ENCODE measurements at places on chromosomes 3 and 15.

DNA sequence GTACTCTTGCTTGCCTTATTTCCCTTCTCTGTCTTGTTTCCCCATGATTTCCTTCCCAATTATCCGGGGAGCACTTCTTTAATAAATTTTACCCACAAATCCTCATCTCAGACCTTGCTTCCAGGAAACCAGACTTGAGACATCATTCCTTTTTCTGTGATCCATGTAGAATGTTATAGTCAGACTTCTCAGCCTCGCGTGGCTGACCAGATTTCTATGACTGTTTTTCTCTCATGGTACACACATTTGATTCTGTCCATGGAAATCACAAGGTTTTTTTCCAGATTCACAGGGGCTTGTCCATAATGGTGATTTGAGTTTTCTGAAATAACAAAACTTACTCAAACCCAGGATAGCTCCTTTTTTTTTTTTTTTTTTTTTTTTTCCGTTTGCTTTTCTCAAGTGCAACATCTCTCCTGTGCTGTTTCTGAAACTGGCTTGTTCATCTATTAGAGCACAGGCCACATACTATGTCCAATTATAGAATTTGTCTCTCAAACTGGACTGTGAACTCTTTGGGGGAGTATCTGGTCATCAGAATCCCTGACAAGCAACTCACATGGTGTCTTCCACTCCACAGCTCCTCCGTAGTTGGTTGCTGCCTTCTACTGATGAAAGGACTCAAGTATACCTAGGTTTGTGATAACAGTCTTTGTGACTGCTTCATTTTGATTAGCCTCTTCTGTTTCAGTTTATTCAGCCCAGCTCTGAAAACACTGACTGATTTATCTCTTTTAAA, 50.8 kb downstream of the RBMS3 start:
- peak; percentile 20 for DNase-seq

GRCh38 chr3:4712109-4712508, 219.0 kb downstream of the ITPR1 start:
- peak; percentile 99 for DNase-seq

DNA sequence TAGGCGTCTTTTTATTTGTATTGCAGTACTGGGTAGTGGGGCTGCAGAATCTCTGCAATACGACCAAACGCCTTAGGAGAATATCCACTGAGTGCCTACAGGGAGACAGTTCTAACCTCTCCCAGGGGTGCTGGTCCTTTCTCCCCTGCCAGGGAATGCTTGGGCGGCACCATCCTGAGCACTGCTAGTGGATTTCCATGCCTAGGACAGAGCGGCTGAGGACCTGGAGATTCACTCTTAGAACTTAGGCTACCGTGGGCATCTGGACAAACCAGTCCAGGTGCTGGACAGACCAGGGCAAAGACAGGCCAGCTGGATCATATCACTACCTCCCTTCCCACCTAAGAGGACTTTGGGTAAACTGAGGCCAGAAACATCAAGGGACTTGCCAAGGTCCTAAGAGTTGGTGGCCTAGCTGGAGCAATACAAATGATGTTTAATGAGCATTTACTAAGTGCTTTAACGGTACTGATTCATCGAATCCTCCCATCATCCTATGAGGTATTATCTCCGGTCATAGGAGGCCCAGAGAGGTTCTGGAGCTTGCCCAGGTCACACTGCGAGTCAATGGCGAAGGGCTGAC, 902 bp downstream of the TMEM44 start:
- no peak for DNase-seq

DNA sequence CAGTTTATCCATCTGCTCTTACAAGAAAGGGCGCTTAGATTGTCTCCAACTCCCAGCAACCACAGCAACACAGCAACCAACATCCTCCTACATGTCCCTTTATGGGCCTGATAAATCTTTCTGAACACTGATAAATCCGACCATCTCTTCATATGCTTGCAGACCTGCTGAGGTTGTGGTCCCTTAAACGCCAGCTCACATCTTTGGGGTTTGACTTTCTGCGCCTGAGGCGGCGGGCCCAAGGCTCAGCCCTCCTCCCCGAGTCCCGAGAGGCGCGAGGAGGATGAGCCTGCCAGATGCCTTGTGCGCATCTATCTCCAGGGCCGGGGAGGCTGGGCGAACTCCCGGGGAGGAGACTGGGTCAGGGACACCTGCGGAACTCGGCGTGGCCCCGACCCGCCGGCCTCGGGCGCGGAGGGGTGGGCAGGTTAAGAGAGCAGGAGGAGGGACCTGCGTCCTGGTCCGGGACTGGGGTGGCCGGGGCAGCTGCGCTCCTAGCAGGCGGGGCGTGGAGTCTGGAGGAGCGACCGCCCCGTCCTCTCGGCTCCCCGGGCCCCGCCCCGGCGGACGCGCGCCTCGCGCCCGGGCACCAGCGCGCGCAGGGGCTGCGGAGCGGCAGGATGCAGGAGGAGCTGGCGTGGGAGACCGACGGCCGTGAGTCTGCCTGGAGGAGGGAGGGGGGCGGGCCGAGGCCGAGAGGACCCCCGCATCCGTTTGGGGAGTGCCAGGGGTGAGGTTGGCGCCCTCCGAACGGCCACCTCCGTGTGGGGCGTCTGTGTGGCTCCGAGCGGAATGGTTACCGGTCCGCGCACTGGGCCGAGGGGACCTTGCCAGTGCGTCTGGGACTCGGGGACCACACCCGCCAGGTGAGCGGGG, at the start of gene ANKDD1A:
ANKDD1A (plus strand) TSS at position 592 of the 876 bp plus-strand sequence; CDS start at position 621, 29 bp downstream.
- peak; percentile 54 for DNase-seq

DNA sequence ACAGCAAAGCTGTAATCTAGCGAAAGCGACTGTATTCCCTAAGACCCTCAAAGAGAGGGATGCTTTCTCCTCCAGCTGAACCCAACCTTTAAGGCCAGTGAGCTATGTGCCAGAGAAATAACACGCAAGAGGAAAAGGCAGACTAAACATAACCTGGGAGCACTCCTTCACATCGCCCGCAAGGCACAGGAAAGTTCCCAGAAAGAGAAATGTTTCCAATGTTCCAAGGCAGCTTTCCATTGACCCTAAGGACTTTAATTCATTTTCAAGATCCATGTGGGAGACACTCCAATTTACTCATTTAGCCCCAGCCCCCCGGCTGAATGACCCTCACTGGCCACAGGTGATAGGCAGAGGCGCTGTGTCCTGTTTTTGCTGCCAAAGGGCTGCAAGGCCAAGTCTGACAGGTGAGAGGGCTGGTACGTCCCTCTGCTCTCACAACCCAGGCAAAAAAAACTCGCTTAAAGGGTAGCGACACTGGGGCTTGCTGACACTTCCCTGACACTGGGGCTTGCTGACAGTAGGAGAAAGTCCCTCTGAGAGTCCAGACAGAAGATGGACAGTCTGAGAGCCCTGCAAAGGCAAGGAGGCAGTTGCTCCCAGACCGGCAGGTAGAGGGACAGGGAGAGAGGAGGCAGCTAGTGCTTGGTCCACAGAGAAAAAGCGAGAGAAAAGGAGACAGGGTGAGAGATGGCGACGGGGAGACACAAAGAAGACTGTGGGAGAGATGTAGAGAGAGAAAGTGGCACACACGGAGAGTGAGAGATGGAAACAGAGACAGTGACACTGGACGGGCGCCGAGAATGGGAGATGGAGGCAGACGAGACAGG, 702 bp downstream of the ARHGEF3 start:
- DNase-seq = peak; percentile 31

- no peak for DNase-seq
These were observed 104.2 kb upstream of the PRR23E start for GRCh38 chr3:127088511-127089351.

- no peak for DNase-seq
These were observed 57.5 kb downstream of the HOMER2 start for GRCh38 chr15:82894971-82895520.

- no peak for DNase-seq
These were observed 205.6 kb downstream of the TBC1D2B start for GRCh38 chr15:77871852-77872371.

GRCh38 chr3:177613901-177614300, 416.6 kb upstream of the TBL1XR1 start:
- DNase-seq = no peak

DNA sequence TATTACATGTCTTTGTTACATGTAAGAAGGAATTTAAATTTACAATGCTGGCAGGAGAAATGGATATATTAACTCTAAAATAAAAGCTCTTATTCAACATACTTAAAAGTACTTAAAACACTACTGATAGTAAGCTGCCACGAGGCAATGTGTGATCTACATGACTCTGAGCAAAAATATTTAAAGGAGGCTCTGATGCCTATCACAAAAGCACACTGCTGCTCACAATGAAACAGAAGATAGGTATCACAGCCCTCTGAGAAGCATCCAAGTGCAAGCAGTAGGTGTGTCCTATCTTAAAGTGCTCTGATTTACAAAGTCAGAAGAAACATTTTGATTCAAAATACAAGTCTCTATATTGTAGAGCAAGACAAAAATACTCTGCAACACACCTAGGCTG, 371.2 kb upstream of the WNT5A start:
- no peak for DNase-seq

DNA sequence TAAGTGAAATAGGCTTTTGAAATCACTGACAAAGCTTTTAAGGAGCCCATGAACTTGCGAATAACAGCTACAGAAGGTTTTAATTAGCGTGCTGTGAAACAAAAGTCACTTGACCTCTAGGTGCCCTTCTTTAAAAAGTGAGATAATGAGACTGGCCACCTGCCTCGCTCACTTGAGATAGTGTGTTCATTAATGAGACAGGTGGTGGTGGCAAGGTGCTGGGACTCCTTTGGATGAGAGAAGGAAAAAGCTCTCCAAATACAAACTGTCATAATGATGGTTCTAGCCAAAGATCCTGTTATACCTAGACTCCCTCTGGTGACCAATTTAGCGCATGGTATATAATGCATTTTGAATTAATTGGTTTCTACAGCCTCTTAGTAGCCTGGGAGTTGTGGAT, 22.7 kb upstream of the IREB2 start:
- peak; percentile 54 for DNase-seq

DNA sequence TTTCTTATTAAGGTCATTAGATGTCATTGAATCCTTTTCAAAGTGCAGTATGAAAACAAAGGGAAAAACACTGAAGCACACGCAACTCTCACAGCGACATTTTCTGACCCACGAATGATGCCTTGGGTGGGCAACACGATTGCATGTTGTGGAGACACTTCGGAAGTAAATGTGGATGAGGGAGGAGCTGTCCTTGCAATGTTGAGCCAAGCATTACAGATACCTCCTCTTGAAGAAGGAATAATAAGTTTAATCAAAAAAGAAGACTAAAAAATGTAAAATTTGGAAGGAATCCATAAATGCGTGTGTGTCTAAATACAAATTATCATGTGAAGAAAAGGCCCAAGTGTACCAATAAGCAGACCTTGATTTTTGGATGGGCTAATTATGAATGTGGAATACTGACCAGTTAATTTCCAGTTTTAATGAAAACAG, 16.9 kb downstream of the THBS1 start:
- DNase-seq = peak; percentile 72

All from epithelial cell of esophagus (primary cell).